ENCODE measurements at places on chromosomes 7 and 10.

DNA sequence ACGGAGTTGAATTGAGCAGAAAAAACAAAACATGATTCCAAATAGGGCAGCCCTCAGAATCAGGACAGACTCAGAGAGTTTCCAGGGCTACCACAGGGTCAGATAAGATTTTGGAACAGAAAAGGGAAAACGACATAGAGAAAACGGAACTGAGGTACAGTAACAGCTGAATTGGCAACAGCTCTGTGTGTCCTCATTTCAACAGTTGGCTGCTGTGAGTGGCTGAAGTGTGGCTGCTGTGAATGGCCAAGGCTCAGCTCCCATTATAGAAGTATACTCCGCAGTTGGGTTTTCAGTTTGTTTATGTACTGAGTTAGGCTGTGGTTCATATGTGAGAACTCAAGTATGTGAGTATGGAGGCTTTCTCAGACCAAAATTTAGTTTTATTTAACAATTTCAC lies 32.0 kb downstream of the ANTXRL start:
- no peak for DNase-seq

DNA sequence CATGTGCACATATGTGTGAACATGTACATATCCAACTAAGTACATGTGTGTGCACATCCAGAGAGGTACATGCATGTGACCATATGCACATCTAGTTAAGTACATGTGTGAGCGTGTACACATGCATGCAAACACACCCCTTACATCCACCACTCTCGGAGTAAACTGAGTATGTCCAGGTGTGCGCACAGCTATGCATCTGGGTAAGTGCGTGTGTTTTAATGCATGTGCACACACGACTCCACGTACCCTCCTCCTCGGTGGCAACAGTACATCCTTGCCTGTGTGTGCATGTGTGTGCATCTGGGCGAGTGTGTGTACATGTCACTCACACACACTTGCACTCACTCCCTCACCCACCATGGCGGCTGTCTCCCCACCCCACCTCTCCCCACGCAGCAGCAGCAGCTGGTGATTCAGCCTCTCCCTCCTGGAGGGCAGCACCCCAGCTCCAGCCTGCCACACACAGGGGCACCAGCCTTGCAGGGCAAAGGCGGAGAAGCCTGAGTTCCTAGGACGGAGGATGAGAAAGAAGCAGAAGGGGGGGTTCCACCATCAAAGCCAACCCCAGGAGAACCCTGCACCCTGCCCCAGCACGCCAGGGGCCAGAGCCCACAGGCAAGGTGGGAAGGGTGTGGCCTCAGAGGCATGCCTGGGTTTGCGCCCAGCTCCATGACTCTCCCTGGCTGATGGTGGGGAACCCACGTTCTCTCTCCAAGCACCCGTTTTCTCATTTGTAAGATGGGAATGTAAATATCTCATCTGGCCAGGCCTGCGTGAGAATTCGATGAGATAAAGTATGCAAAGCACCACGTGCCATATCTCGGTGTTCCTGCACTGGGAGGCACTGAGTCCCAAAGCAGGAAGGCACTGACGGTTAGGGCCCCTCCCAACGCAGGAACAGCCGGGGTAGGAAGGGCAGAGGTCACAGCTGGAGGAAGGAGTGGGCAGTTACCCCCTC lies 27.7 kb upstream of the DNAAF5 start:
- DNase-seq, result no peak

GRCh38 chr10:27884185-27884641 lies 114.7 kb downstream of the ODAD2 start:
- no peak for DNase-seq

- DNase-seq, result no peak
These were observed 417.3 kb downstream of the RPS24 start for GRCh38 chr10:78450807-78451485.

DNA sequence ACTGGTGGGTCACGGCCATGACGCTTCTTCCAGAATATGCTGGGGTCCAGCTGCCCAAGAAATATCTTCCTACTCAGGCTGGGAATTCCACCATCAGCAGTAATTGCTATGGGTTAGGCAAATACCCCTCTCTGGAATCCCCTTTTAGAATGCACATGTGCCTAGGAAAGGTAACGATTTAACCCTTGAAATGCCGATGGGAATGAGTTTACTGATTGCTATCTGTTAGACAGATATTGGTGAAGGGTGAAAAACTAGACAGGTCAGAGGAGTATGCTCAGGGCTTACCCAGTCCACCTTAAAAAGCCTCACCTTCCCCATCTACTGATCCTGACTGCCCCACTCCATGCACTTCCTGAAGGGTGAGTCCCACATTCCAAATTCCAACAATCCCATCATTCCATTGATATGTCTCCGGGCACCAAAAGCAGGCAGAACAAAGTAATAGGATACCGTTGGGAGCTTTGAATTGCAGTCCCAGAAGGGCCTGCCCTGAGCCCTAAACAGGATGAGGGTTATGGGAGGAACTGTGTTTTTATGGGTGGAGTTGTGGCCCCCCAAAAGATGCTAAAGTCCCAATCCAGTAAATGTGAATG lies 59.3 kb downstream of the DLG5 start:
- DNase-seq, result no peak

- peak; percentile 85 for DNase-seq
These were observed 46.7 kb downstream of the MICALL2 start for GRCh38 chr7:1412322-1413261.

GRCh38 chr7:36085096-36085495 lies 68.0 kb upstream of the EEPD1 start:
- DNase-seq, result no peak

DNA sequence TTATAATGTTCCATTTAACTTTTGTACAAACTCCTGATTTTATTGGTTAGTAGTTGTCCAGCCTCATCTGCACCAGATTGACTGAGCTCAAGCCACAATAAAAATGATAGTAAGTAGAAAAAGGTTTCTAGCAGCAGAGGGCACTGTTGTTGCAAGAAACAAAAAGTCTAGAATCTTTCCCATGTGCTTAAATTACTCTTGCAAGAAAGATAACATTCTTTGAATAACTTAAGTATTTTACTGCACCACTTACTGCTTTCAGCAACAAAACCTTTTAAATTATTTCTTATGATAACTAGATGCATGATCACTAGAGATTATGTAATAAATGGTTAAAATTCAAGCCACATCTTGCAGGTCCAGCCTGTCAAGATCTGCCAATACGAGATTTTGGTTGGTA lies 27.0 kb downstream of the LMOD2 start:
- no peak for DNase-seq
